ENCODE measurements at places on chromosomes 2 and 18. TPM values are rescaled to one million over a fixed set of nuclear protein-coding genes. Genes with fewer than 3 reads are reported as not detected.

Gene GATA6
- 0.08 TPM for total RNA-seq

Gene DCDC2C
- not detected for total RNA-seq

Gene TTN
- total RNA-seq = 29.2 TPM

Gene SPATA3
- total RNA-seq = not detected

Gene FLACC1
- total RNA-seq = 4.5 TPM

Gene TMEM247
- total RNA-seq = not detected

Gene UGT1A6
- total RNA-seq = not detected

Gene RTTN
- 21.4 TPM for total RNA-seq

Gene SMC6
- 7.1 TPM for total RNA-seq

Gene HOXD12
- total RNA-seq = not detected

Gene C2orf68
- total RNA-seq = 31.0 TPM

Gene ARL4C
- 469 TPM for total RNA-seq

Gene MARCHF4
- total RNA-seq = not detected

Gene SERPINB13
- total RNA-seq = not detected

Gene XDH
- total RNA-seq = 0.05 TPM

Gene C2orf76
- total RNA-seq = 4.5 TPM
